Naive thymus-derived CD8-positive, alpha-beta T cell (primary cell): ENCODE measurements at places on chromosomes 7 and 10. TPM values are rescaled to one million over a fixed set of nuclear protein-coding genes. Genes with fewer than 3 reads are reported as not detected.

The FAM25C gene
- not detected for total RNA-seq

The ABCC2 gene
- total RNA-seq: 5.5 TPM

The METTL2B gene
- total RNA-seq: 29.2 TPM

DNA sequence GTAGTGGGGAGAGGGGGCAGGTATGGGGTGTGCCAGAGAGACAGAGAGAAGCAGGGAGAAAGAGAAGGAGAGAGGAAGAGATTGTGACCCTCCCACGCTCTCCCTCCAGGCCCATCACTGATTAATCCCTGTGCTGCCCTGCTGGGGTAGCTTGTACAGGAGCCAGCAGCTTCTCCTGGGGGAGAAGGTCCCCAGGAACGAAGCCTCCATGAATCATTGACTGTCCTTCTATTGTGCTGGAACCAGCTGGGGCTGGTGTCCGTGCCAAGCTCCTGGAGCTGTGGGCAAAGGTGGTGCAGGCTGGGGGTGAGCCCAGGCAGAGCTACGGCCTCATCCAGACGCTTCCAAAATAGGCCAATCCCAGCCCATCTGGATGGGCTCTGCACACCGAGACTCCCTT is 20.9 kb downstream of the AQP1 start:
- DNase-seq: no peak

- no peak for DNase-seq
Observed at GRCh38 chr10:9111976-9112375, 1057.5 kb downstream of the GATA3 start.

GRCh38 chr7:124765401-124766352 is at the start of gene GPR37:
GPR37 (minus strand) TSS chr7:124765792; CDS start chr7:124764976, 816 bp downstream.
- no peak for DNase-seq

DNA sequence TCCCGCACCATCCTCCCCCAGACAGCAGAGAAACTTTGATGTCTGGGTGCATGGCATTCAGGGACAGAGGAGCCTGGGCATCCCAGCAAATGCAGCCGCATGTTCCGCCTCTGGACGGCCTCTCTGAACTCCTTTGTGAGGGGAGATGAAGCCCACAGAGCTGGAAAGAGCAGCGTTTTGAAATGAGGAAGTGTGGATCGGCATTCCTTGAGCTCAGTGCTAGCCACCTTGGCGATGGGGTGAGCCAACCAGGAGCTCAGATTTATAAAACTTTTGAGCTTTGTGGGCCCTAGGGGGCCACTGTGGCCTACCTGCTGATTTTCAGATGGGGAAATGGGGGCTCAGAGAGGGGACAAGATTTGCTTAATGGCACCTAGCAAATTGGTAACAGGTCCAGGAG is 126.4 kb upstream of the TCF7L2 start:
- no peak for DNase-seq
